ENCODE measurements at places on chromosomes 1 and 21.

DNA sequence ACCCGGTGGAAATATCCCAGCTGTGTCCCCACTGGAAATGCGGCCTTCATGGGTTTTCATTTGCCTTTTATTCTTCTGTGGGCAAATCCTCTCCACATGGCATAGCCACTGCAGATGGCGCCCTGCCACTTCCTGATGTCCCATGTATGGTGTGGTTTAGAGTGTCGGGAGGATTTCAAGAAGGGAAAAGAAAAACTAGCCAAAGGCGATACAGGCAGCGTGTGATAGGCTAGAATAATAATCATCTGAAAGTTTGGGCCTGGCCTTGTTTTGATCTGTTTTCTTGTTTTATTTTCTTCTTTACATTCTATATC lies 123.6 kb downstream of the PEX14 start:
- DNase-seq = no peak

DNA sequence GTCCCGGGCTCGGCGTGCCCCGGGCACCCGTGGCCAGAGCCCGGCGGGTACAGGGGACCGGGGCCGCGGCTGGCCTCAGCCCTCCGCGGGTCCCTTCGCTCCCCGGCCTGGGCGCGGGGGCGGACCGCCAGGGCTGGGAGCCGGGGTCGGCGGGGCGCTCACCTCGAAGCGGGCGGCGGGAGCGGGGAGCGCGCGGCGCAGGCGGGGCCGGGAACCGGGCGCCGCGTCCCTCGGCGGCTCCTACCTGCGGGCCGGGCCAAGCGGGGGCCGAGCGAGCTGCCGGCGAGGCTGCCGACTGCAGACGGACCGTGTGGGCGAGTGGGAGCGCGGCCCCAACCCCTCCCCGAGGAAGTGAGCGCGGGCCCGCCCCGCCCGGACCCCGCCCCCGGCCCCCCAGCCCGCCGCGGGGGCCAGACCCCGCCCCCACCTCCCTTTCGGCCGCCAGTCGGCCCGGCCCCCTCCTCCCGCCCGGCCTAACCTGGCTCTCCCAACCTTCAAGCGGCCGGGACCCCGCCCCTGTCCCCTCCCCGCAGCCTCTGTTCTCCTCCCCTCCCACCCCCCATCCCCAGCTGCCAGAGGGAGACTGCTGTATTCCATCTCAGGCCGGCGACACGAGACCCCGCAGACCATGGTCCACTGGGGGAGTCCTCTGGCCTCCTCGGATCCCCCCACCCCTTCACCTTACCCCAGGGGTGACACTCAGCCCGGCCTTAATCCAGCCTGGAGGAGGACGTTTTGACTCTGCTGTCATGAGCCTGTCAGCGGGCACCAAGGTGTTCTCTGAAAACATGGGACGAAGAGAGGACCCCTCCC lies at the start of gene FHL3:
TSS of gene FHL3 (minus strand) at position 320 of the 813 bp plus-strand sequence. CDS start 6,102 bp downstream, outside the sequence.
- peak; percentile 64 for DNase-seq

DNA sequence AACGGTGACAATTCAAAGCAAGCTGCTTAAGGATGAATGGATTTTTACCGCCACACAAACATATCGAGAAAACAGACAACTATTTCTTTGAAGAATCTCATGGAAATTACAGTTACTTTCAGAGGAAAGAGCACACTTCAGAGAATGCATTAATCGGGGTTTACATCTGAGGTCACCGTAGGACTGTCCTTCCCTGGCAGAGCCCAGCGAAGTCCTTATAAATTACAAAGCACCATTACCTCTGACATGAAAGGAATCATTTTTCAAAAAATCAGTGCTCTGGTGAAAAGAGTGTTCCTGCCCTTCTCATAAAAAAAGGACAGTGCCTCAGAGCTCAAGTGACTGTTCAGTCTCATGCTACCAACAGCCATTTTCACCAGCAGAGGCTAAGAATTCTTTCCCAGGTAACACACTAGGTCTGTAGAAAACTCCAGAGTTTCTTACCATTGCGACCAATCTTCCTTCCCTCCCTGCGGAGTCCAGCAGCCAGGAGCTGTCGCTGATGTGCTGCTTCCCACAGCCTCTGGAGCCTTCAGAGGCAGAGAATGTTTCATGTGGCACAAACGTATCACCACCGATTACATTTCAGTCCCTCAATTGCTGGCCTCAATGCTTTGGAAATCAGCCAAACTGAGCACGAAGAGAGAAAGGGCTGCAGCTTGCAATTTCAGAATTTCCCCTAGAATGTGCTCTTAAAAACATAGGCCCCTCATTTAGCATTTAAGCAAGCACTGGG lies 75.4 kb downstream of the PLD5 start:
- DNase-seq = no peak

DNA sequence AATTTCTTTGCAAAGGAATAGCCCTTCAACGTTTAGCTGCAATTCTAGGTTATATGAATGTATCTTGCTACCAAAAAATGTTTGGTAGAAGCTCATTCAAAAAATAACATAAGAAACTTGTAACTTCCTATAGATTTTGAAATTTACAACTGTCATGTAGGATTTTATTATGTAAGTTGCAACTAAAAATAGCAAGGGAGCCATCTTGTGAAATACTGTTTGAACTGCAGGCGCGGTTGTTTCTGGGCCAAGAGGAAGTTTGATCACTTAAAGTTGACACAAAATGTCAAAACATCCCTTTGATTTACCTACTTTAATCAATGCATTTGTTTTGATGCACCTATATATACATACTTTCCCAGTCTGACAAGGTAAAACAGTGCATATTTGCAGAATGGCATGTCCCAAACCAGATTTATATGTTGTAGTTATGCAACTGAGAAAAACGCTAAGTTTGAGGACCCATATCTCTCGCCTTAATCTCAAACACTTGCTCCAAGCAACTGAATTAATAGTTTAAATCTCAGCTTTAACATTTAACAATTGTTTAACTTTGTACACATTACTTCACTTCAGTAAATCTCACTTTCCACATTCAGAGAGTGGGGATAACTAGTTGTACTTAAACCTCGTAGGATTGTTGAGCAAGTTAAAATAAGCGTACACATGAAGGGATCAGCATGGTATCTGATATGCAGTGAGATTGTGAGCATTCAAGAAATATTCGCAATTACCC lies 63.9 kb downstream of the KCNK2 start:
- no peak for DNase-seq

Measured in neuronal stem cell (in vitro differentiated cells).